ENCODE measurements at places on chromosomes 11 and 22. TPM values are rescaled to one million over a fixed set of nuclear protein-coding genes. Genes with fewer than 3 reads are reported as not detected.

The PUS3 gene
- 5.7 TPM for total RNA-seq

The C22orf42 gene
- total RNA-seq: not detected

The FOLR1 gene
- total RNA-seq: 5.0 TPM

The TLCD5 gene
- 7.7 TPM for total RNA-seq

The CCDC81 gene
- 1.1 TPM for total RNA-seq

The SCGB1D2 gene
- not detected for total RNA-seq

The HOATZ gene
- total RNA-seq: not detected

The SLC22A24 gene
- total RNA-seq: not detected

The H19 gene
- total RNA-seq: 0.53 TPM

The YPEL1 gene
- 8.3 TPM for total RNA-seq

GRCh38 chr11:65883786-65884715, 4.2 kb downstream of the FIBP start:
- no peak for DNase-seq

DNA sequence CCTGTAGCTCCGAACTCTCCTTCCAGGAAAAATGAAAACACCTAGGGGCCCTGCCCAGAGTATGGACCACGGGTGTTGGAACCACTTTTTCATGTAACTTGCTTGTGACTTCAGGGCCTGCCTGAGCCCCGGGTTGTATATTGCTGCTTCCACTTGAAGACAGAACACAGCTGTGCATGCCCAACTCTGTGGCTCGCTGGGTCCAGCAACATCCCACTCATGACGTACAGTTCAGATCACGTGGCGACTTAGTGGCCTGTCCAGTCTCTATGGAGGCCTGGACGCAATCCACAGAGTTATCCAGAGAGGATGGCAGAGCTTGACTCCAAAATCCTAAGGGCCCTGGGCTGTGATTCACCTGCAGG, 6.8 kb downstream of the C11orf21 start:
- no peak for DNase-seq

- DNase-seq: no peak
These were observed 1.9 kb downstream of the ESAM start for GRCh38 chr11:124760205-124760652.

- no peak for DNase-seq
These were observed 4.5 kb downstream of the OR5B21 start for GRCh38 chr11:58503361-58503856.

GRCh38 chr11:5701055-5701577, 11.5 kb downstream of the TRIM22 start:
- DNase-seq: no peak

- DNase-seq: peak; percentile 15
These were observed 328.3 kb downstream of the TBC1D22A start for GRCh38 chr22:47090591-47091245.

- DNase-seq: no peak
These were observed 68.4 kb downstream of the MYEOV start for GRCh38 chr11:69362315-69362714.

DNA sequence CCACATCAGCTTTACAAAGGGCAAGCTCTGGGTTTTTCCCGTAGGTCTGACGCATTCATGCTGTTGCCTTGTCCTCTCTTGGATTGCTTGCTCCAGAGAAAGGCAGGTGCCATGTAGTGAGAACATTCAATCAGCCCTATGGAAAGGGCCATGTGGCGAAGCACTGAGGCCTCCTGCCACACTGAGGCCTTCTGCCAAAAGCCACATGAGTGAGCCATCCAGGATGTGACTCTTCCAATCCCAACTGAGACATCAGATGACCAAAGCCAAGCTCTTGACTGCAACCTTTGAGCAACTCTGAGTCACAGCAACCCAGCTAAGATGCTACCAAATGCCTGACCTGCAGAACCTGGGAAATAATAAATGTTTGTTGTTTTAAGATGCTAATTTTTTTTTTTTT, 9.0 kb upstream of the PANX3 start:
- DNase-seq: no peak

DNA sequence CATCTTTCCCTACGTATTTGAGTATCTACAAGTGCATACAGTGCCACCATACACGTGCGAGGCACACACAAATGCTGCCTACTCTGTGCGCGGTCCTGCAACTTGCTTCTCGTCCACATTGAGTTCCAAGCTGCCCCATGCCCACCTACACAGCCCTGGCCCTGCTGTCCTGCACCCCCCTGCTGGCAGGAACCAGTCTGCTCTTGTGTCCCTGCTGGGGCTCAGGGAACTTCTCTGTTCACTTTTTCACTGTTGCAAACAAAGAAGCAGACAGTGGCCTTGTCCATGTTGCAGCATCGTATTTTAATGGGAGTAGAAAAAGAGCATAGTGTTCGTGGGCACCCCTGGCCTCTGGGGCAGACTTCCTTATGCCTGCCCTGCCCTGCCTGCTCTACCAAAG, 14.0 kb downstream of the CPT1A start:
- no peak for DNase-seq

DNA sequence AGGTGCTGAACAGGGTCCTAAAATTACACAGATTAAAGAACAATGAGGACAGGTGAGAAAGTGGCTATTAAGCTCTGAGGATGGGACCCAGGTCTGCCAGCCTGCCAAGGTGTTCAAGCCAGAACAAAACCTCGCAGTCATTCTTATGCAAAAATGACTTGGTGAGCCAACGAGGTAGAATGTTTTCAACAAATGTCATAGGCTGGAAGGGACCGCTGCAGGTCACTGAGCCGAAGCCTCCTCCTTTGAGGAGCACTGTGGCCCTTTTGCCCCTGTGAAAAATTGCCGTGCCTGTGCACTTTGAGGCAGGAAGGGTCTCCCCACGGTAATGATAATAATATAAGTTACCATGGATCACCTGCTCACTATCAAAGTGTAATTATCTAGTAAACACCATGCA, 216.2 kb downstream of the DSCAML1 start:
- DNase-seq: no peak

GRCh38 chr22:37566903-37567798, 6.9 kb downstream of the CDC42EP1 start:
- peak; percentile 98 for DNase-seq

GRCh38 chr11:132080127-132080526, 709.7 kb downstream of the NTM start:
- no peak for DNase-seq

- no peak for DNase-seq
These were observed 269.7 kb downstream of the DYNC2H1 start for GRCh38 chr11:103378931-103379330.

DNA sequence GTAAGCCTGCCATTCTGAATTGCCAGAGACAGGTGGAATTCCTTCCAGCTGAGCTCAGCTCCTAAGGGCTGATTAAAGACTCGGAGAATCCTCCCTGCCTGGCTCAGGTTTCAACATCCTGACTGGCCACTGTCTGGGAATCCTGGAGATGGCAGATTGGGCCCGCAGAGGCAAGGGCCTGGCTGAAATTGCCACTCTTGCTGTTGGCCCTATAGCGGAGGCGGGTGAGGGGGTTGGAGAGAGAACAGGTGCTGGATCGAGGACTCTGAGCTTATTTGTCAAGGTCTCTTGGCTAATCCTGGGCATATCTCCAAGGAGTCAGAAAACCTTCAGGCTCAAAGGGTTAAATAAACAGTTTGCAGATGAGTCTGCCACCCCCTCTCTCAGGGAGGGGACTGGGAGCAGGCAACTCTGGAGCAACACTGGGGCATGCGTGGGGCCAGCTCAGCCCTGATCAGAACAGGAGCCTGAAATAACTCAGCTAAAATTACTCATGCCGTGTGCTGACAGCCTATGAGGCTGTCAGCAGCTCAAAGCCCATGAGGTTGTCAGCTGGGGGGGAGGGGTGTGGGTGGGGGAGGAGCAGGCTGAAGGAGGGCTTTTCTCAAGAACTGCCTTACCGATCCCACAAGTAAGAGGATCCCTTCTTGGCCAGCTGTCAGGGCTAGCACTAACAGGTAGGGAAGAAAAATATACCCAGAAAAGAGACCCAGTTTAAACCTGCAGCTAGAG, 14.7 kb upstream of the MFRP start:
- DNase-seq: peak; percentile 80

DNA sequence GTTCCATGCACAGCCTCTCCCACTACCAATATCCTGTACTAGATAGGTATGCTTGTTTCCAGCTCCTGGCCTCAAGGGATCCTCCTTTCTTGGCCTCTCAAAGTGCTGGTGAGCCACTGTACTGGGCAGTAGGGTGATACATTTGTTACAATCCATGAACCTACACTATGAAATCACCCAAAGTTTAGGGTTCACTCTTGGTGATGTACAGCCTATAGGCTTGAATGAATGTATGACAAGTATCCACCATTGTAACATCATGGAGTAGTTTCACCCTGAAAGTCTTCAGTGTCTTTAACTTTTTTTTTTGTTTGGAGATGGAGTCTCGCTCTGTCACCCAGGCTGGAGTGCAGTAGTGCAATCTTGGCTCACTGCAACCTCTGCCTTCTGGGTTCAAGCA, 31.8 kb downstream of the TRIOBP start:
- no peak for DNase-seq

DNA sequence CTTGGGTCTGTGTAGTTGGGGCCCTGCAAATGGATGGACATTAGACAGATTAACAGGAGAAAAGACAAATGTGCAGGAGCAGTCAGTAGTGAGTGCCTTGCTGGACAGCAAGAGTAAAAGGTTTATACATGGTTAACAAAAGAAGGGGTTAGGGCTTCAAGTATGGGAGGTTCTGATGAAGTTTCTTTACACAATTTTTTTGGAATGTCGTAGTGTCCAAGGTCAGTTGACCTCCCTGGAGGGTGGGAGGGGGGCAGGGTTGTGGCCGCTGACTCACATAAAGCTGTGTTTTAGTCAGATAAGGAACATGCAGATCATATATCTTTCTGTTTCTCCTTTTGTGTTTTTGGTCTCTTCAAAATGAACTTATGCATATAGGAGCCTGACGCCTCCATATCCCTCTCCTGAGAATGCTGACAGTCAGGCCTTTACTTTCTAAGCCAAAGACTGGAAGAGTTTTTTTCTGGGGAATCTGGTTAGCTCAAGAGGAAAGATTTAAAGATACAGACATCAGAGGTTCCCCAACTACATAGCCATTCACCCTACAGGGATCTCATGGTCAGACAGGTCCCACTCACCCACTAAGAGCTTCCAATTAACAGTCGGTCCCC, 134.3 kb downstream of the NECTIN1 start:
- peak; percentile 63 for DNase-seq

DNA sequence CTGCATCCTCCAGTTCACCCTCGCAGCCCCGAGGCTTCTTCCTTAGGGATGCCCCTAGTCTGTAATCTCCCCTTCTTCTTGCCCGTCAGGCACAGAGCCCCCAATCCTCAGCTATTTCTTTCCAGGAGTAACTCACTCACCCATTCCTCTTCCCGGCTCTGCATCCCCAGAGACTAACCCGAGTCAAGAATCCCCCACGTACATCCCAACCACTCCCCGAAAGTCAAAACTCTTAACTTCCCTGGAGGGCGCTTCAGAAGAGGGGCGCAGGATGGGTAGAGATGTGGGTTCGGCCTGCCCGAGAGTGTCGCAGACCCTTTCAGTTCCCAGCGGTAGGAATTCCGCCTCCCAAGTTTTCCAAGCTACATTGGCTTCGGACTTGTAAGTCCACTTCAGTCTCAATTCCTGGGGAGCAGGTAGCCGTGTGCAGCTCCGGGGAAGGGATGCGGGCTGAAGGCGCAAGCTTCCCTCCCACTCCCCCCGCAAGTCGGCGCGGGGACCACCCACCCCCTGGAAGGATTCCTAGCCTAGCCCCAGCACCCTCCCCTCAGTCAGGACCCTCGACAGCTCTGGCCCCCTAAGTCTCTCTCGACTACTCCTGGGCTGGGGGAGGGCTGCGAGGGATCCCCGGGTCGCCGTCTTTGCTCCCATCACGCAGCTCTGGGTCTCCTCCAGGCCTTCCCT, 871 bp downstream of the BDNF start:
- DNase-seq: peak; percentile 10

GRCh38 chr22:30922151-30922611, 46.4 kb downstream of the MORC2 start:
- DNase-seq: no peak

- DNase-seq: no peak
These were observed 166.3 kb upstream of the ARHGAP20 start for GRCh38 chr11:110878513-110878912.

DNA sequence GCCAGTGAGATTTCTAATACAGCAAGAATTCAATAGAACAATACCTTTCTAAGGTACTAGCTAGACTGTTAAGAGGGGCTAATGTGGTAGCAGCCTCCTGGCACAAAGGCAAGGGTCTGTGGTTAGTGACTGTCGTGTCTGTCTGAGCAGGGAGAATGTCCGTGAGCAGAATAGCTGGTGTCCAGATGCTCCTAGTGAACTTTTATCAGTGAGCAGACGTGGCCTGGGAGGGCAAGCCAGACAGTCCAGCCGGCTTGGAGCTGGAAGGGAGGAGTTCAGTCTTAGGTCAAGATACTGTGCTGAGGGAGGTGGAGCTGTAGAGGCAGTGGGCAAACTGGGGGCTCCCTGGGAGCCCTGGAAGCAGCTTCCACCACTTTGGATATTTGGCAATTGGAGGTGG, 138.6 kb downstream of the TEAD1 start:
- DNase-seq: no peak

GRCh38 chr11:133579165-133580031, 47.1 kb upstream of the OPCML start:
- DNase-seq: no peak

DNA sequence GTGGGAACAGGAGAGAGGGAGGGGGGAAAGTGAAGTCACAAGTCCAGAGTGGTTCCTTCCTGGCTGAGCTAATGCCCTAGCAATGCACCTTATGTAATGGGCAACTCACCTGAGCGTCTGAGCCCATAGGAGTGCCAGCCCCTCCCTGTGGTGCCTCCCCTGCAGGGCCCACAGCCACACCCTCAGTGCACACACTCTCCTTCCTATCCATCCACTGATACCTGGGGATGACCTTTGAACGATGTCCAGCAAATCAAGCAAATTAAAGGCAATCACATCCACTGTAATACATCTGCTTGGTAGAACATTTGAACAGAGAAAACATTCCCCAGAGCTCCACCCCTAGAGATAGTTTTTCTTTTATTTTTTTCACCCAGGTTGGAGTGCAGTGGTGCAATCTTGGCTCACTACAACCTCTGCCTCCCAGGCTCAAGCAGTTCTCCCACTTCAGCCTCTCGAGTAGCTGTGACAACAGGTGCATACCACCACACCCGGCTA, 19.6 kb upstream of the MICAL2 start:
- DNase-seq: peak; percentile 78

GRCh38 chr11:47915783-47916182, 64.6 kb upstream of the PTPRJ start:
- DNase-seq: no peak

DNA sequence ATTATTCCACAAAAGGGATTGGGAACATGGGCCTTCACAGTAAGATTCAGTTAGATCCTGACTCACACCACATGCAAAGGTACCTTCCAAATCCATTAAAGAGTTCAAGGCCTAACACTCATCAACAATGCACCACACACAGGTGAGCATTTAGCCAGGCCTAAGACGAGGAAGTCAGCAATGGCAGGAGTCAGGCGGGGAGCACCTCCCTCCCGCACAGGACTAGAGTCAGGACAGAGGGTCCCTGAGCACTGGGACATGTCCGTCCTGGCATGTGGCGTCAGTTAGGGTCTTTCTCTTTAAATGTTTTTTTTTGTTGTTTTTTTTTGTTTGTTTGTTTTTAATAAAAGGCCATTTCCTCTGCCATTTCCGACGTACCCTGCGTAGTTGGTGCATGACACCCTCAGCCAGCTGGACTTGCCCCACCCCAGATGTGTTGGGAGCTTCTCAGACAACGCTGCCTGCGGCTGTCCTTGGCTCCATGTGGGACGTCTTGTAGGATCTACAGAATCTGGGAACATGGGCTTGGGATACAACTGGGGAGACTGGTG, 1458.6 kb downstream of the BRD1 start:
- DNase-seq: no peak

Data from PC-9 (cell line).